ENCODE measurements at places on chromosomes 12 and 14. TPM values are rescaled to one million over a fixed set of nuclear protein-coding genes. Genes with fewer than 3 reads are reported as not detected.

PPP1R36 gene
- 0.79 TPM for total RNA-seq

DNA sequence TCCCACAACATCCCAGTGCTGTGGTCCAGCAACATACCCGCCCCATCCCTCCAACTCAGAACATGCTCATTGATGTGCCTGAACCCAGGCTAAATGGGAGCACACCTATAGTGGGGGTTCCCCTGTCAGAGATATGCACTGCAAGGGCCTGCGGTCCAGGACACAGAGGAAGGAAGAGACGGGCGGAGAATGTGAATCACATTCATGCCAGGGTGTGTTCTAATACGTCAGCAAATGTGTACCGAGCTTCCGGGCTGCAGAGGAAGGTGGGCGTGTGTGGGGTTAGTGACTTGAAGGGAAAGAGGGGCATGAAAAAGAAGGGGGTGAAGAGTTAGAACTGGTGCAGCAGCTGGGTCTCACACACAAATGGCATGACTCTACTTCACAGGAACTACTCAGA lies 83.7 kb downstream of the DPF3 start:
- DNase-seq: no peak

PTPRR gene
- total RNA-seq: 0.38 TPM

SMIM41 gene
- not detected for total RNA-seq

- H3K36me3 ChIP-seq: peaks cover 20% of the 10 kb centered on the region
- H3K27me3 ChIP-seq: no peaks in the 10 kb centered on the region
- peak overlapping the region; percentile 54 for H3K27ac ChIP-seq
- H3K4me3 ChIP-seq: no peak overlapping the region
Observed at GRCh38 chr12:32419520-32419960, 20.2 kb downstream of the FGD4 start.

GRCh38 chr12:20883288-20883687 lies 72.8 kb downstream of the SLCO1B3 start:
- no peaks in the 10 kb centered on the region for H3K27me3 ChIP-seq
- H3K4me3 ChIP-seq: no peak overlapping the region
- H3K27ac ChIP-seq: no peak overlapping the region
- H3K36me3 ChIP-seq: no peaks in the 10 kb centered on the region
- no peaks in the 10 kb centered on the region for H3K4me1 ChIP-seq
- no peak for DNase-seq

DNA sequence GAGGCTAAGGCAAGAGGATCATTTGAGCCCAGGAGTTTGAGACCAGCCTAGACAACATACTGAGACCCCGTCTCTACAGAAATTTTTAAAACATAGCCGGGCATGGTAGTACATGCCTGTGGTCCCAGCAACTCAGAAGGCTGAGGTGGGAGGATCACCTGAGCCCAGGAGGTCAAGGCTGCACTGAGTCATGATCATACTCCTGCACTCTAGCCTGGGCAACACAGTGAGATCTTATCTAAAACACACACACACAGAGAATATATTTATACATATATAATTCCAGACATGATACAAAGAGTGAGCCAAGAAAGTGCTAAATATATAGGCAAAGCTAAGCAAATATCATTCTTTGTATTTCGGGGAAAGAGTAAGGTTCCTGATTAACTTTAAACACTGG lies 9.4 kb downstream of the ZFC3H1 start:
- no peaks in the 10 kb centered on the region for H3K27me3 ChIP-seq
- peaks cover 23% of the 10 kb centered on the region for H3K36me3 ChIP-seq
- no peak overlapping the region for H3K27ac ChIP-seq
- no peak overlapping the region for H3K4me3 ChIP-seq
- peaks cover 9% of the 10 kb centered on the region for H3K4me1 ChIP-seq

ERBB3 gene
- total RNA-seq: 221 TPM

IL22 gene
- total RNA-seq: not detected

GPX2 gene
- 13.9 TPM for total RNA-seq

DNA sequence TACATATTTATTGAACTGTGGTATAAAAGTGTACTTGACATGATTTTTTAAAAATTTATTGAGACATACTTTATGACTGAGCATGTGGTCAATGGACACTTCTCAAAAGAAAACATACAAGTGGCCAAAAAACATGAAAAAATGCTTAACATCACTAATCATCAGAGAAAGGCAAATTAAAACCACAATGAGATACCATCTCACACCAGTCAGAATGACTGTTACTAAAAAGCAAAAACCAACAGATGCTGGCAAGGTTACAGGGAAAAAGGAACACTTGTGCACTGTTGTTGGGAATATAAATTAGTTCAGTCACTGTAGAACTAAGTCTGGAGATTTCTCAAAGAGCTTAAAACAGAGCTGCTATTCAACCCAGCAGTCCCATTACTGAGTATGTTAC lies 1177.6 kb downstream of the GALC start:
- no peaks in the 10 kb centered on the region for H3K4me1 ChIP-seq
- H3K36me3 ChIP-seq: peaks cover 17% of the 10 kb centered on the region
- H3K27ac ChIP-seq: no peak overlapping the region
- no peak for DNase-seq

ENDOU gene
- not detected for total RNA-seq

- H3K4me1 ChIP-seq: no peaks in the 10 kb centered on the region
- no peak overlapping the region for H3K4me3 ChIP-seq
- DNase-seq: no peak
- H3K36me3 ChIP-seq: no peaks in the 10 kb centered on the region
- no peak overlapping the region for H3K27ac ChIP-seq
- H3K27me3 ChIP-seq: no peaks in the 10 kb centered on the region
Observed at GRCh38 chr14:66998013-66998412, 191.2 kb upstream of the GARIN2 start.

DNA sequence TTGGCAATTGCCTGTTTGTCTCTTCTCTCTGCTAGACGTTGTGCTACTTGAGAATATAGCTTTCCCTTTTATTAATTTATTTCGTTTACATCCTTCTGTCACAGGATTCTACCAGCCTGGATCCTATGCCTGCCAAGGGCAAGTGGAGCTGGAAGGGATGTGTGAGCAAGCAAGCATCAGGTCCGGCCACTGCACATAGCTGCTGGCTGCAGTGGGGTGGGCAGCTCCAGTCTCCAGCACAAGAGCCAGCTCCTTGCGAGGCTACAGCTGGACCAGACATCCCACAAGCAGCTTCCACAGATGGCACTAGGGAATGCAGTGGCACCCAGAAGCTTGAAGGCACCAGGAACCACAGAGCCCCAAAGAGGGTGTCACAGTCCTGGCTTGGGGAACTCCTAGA lies 225.0 kb downstream of the KCNC2 start:
- DNase-seq: no peak
- no peak overlapping the region for H3K27ac ChIP-seq
- H3K27me3 ChIP-seq: no peaks in the 10 kb centered on the region

GRIP1 gene
- total RNA-seq: 40.4 TPM

DNA sequence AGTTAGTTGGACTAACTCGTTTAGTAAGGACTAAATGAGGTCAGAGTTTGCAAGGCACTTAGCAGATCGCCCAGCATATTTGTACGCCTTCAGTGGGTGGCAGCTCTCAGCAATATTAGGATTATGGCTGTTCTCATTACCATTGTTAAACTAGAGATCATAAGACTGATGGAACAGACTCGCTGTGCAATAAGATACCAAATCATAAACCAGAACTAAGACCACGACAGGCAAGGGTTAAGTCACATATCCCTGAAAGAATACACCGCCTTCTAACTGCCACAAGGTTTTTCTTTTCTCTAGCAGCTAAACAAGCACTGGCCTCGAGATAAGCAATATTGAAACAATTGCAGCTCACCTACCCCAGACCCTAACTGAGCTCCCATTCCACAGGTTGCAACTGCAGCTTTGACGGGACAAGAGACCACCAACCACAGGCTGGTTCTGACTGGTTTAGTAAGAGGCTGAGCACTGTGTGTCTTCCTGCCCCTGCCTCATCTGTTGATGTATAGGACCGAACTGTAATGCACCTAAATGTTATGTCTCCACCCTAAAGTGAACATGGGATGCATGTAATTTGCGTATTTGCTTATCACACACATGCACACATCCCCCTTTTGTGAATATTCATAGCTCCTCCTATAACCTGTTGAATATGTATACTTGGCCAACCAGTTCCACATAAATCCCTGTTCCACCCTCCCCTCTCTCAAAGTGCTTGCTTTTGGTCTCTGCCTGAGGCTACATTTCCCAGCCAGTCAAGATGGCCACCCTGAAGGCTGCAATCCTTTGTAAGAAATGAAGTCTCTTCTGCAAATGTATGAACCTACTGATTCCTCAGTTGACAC lies 153.2 kb downstream of the CALM1 start:
- H3K4me3 ChIP-seq: no peak overlapping the region
- H3K27ac ChIP-seq: peak overlapping the region; percentile 63
- peaks cover 3% of the 10 kb centered on the region for H3K27me3 ChIP-seq

DNA sequence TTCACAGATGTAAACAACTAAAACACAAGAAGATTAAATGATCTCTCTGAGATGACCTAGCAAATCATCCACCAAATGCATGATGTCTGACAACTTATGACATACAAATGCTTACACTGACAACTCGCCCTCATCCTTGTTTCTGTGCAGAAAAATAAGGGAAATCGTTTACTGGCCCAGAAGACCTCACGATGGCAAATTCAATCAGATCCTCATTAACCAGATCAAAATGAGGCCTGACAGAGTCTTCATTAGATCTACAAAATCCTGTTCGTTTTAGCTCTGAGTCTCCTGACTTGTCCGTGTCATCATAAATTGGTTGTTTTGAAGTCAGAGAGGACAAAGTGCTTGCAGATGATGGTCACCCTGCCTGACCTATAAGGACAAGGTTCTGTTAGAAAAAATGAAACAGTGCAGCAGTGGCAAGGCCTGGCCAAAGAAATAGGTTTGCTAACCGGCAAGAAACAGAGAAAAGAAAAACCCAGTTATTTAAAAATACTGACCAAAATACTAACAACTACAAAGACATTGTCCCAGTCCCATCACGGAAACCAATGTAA lies 109.5 kb downstream of the BTG1 start:
- H3K36me3 ChIP-seq: no peaks in the 10 kb centered on the region
- no peak overlapping the region for H3K27ac ChIP-seq
- no peak for DNase-seq
- H3K27me3 ChIP-seq: no peaks in the 10 kb centered on the region
- no peak overlapping the region for H3K4me3 ChIP-seq

MYH6 gene
- total RNA-seq: 0.04 TPM

TAS2R30 gene
- 5.6 TPM for total RNA-seq

- H3K4me3 ChIP-seq: no peak overlapping the region
- no peaks in the 10 kb centered on the region for H3K36me3 ChIP-seq
- H3K27me3 ChIP-seq: peaks cover 32% of the 10 kb centered on the region
- no peak for DNase-seq
- no peak overlapping the region for H3K27ac ChIP-seq
Observed at GRCh38 chr12:130706885-130707570, 9.1 kb downstream of the RIMBP2 start.

GRCh38 chr12:78473136-78473535 lies 391.4 kb upstream of the SYT1 start:
- no peak for DNase-seq
- H3K4me3 ChIP-seq: no peak overlapping the region
- H3K4me1 ChIP-seq: no peaks in the 10 kb centered on the region
- no peaks in the 10 kb centered on the region for H3K27me3 ChIP-seq

PIANP gene
- total RNA-seq: 2.0 TPM

DNA sequence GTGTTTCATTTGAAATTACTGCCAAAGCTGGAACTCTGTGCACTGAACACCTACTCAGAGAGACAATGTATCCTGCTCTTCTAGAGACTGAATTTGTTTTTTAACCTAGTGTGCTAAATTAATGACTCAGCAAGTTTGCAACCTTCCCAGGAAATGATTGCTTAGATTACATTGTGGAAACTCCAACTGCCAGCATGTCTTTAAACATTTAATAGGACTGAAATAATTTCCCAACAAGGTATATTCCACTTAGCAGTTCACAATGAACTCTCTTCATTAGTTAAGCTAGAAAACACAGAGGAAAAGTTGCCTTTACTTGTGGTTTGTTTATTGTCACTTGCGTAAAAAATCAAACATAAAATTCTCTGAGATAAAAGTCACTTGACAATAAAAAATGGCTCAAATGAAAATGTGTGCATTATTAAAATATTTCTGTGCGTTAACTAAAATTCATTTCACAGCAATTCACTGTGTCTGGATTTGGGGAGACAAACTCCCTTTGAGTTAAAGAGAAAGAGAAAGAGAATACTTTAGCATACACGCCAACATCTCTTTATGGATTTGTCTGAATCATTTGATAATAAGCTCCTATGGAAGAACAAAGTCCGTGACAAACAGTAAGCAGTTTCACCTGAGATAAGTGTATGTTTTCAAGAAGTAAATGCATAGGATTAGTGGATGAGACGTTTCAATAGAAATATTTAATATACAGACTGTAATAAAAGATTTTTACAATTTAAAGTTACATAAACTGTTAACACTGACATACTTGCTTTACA lies 284.0 kb downstream of the PRKD1 start:
- H3K36me3 ChIP-seq: peaks cover 23% of the 10 kb centered on the region
- no peak overlapping the region for H3K4me3 ChIP-seq
- peaks cover 21% of the 10 kb centered on the region for H3K4me1 ChIP-seq
- no peaks in the 10 kb centered on the region for H3K27me3 ChIP-seq

- H3K27ac ChIP-seq: no peak overlapping the region
- DNase-seq: no peak
- H3K4me3 ChIP-seq: no peak overlapping the region
- peaks cover 16% of the 10 kb centered on the region for H3K27me3 ChIP-seq
Observed at GRCh38 chr14:98769326-98769725, 502.7 kb downstream of the BCL11B start.

- peaks cover 20% of the 10 kb centered on the region for H3K27me3 ChIP-seq
- H3K27ac ChIP-seq: no peak overlapping the region
- no peaks in the 10 kb centered on the region for H3K36me3 ChIP-seq
- no peaks in the 10 kb centered on the region for H3K4me1 ChIP-seq
Observed at GRCh38 chr12:108468196-108468968, 46.7 kb upstream of the FICD start.

BTBD7 gene
- total RNA-seq: 56.8 TPM

FOXG1 gene
- 1.2 TPM for total RNA-seq

GRCh38 chr14:21099596-21099985 lies 1.1 kb upstream of the ZNF219 start:
- no peak for DNase-seq
- H3K27ac ChIP-seq: peak overlapping the region; percentile 63
- H3K4me1 ChIP-seq: peaks cover 52% of the 10 kb centered on the region
- peaks cover 1% of the 10 kb centered on the region for H3K36me3 ChIP-seq
- peak overlapping the region; percentile 75 for H3K4me3 ChIP-seq

KRT72 gene
- not detected for total RNA-seq

DNA sequence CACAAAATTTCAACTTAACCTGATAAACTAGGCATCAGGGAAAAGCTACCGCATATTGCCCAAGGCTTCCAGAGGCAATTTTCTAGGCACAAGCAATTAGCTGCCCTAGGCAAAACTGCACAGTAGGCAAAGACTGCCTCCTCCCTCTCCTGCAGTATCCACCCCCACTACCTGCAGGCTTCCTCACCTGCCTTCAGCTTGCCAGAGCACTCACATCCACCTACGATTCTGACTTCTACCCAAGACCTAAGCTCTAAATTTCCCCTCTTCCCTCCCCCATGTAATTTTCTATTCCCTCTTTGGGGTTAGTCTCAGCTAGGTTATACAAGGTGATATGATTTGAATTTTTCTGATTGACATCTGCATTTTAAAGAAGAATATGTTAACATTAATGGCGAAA lies 21.9 kb upstream of the CCDC196 start:
- H3K27me3 ChIP-seq: no peaks in the 10 kb centered on the region
- no peak overlapping the region for H3K27ac ChIP-seq
- no peaks in the 10 kb centered on the region for H3K4me1 ChIP-seq
- DNase-seq: no peak
- H3K36me3 ChIP-seq: no peaks in the 10 kb centered on the region
- H3K4me3 ChIP-seq: no peak overlapping the region

TCL1B gene
- not detected for total RNA-seq
